ENCODE measurements at places on chromosomes 11 and 22.

- DNase-seq = no peak
Observed at GRCh38 chr11:113591117-113591516, 115.0 kb downstream of the TMPRSS5 start.

- no peak for DNase-seq
Observed at GRCh38 chr11:10497371-10498021, 42.4 kb downstream of the AMPD3 start.

DNA sequence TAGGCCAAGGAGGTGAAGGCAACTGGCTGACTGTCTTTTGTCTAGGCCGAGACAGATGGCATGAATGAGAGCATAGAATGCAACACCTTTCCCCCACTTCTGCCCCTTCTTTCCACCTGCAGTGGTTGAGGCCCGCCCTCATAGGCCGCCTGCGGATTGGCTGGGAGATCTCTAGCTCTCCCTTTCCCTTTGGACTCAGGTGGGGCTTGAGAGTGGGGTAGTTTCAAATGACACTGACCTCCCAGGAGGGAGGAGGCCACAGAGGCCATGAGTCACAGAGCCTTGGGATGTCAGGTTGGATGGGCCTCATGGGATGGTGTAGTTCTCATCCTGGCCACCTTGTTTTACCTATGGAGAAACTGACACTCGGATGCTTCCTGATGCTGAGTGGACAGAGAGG, 9.1 kb downstream of the MICAL2 start:
- no peak for DNase-seq

DNA sequence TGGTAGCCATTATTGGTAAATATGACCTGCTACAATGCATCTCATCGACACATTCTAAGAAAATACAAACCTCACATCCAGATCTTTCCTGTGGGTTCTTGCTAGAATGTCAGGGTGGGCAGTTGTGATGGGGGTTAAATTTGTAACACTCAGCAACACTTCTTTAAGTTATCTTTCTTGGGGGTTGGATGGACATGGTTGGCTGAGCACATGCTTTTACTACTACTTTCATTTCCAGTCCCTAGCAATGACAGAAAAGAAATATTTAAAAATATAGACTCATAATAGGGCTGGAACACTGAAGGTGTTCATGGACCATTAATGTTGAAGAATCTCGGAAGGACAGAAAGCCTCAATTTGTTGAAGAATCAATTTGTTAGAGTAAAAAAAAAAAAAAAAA, 57.6 kb downstream of the APOL3 start:
- DNase-seq = no peak

DNA sequence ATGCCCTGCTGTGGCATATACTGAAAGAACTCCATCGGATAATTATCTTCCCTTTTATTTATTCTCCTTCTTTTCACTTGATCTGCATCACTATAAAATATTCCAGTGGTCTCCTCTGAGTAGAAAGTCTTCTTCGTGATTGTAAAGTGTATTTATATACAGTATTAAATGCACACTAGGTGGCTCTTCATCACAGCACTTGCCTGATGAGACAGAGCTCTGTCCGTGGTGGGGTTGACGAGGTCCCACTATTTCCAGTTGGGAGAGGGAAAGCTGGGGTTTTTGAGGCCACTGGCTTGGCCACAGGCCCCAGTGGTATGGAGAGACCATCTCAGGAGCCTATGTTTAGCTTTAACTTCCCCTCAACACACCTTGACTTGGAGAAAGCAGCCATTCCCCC, 31.6 kb upstream of the ZBTB16 start:
- DNase-seq = peak; percentile 30

All from fibroblast of mammary gland (primary cell).